Activated naive CD4-positive, alpha-beta T cell treated with anti-CD3 and anti-CD28 coated beads, Interleukin-2, amount 10 ng/mL, durations not matched to agents 7 days and 5 days (primary cell): ENCODE measurements at places on chromosomes 11 and 22.
A peak's percentile ranks its signal among the peaks of the same experiment; 100 is the strongest.

- no peak for DNase-seq
These were observed 349.3 kb upstream of the B3GAT1 start for GRCh38 chr11:134761386-134761785.

DNA sequence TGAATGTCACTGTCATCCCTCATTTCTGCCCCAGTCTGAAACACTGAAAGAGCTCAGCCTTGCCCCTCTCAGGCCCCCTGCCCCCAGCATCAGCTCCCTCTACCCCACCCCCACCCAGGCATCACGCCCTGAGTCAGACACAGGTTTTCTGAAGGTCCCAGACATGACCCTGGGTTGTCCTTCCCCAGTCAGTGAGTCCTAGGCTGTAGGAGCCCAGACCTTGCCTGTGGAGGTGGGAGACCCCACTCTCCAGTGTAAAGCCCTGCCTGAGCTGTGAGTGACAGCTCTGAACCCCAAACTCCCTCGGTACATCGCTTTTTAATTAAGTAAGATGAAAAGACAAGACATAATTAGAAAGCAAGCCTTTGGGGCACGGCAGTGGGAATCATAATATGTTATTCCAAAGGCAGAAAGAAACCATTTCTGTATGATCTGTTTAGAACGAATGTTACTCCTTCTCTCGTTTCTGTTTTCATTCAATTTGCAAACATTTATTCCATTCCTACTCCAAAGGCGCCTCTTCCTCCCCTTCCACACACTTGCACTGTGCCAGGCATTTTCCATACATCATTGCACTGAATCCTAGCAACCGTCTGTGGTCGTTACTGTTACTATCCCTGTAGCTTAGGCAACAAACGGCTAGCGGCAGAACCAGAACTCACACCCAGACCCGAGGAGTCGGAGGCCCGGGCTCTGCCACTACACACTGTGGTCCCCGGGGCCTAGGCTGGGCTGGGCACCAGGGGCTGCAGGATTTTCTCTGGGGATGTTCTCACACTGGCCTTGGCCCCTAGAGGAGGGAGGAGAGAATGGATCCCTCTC, 63.4 kb downstream of the CD6 start:
- DNase-seq: peak; percentile 15

- DNase-seq: no peak
These were observed 9.3 kb upstream of the NUP160 start for GRCh38 chr11:47857485-47857884.

DNA sequence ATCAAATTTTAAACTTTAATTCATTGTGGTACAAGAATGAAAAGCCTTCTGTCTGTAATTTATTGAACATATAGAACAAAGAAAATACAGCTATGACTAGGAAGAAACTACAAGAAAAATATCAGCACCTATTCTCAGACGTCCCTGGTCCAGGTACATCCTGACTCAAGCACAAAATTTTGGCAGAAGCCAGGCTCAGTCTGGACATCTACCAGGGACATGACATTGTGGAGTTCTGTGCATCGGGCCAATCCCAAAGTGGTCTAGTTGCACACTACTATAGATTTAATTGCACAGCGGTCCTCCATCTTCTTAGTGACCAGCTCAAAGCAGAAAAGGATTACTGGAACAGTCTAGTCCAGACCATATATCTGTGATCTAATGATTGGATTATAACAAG, 15.7 kb upstream of the CD59 start:
- no peak for DNase-seq

GRCh38 chr11:117371453-117371852, 43.8 kb downstream of the CEP164 start:
- DNase-seq: no peak

GRCh38 chr11:71322861-71323582, 70.6 kb upstream of the SHANK2 start:
- no peak for DNase-seq

DNA sequence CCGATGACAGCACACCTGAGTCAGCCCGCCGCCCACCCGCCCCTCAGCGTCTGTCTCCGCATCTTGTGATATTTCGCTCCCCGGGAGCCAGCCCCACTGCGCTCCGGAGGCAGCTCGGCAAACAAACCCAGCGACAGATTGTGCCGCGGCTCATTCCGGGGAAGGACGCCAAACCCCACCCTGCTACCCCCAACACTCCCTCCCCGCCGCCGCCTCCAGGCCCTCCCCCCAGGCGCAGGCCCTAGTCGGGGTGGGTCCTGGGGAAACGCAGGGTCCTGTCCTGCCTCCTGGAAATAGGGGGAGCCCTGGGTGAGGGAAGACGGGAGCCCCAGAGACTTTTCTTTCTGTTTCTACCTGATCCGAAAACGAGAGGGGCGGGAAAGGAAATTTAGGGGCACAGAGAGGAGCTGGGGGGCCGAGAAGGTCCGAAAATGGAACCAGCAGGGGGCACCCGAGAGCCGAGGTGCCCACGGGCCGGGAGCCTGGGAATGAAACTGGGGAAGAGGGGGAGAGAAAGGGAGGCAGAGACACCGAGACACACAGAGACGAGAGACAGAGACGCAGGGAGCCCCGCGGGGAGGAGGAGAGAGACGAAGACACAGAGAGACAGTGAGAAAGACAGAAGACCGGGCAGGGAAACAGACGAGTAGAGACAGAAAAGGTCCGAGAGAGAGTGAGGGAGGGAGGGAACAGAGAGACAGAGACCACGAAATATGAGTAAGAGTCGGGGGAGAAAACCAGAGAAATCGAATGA, 1.7 kb upstream of the RTN4RL2 start:
- peak; percentile 60 for DNase-seq

DNA sequence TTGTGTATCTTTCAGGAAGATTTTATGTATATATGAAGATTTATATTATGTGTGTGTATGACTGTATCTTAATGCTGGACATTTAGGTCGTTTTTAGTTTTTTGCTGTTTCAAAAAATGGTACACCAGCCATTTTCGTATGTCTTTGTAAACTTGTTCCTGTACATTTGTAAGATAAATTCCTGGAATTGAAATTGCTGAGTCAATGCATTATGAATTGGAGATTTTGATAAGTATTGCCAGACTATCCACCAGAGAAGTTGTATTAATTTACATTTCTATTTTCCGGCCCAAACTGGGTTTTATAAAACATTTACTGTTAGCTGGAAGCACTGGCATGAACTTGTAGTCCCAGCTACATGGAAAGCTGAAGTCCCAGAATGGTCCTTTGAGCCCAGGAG, 24.6 kb downstream of the MRPL48 start:
- no peak for DNase-seq

GRCh38 chr11:2691991-2692875, 7.6 kb downstream of the KCNQ1OT1 start:
- DNase-seq: no peak

- DNase-seq: no peak
These were observed 38.2 kb upstream of the ABTB2 start for GRCh38 chr11:34395916-34396550.

DNA sequence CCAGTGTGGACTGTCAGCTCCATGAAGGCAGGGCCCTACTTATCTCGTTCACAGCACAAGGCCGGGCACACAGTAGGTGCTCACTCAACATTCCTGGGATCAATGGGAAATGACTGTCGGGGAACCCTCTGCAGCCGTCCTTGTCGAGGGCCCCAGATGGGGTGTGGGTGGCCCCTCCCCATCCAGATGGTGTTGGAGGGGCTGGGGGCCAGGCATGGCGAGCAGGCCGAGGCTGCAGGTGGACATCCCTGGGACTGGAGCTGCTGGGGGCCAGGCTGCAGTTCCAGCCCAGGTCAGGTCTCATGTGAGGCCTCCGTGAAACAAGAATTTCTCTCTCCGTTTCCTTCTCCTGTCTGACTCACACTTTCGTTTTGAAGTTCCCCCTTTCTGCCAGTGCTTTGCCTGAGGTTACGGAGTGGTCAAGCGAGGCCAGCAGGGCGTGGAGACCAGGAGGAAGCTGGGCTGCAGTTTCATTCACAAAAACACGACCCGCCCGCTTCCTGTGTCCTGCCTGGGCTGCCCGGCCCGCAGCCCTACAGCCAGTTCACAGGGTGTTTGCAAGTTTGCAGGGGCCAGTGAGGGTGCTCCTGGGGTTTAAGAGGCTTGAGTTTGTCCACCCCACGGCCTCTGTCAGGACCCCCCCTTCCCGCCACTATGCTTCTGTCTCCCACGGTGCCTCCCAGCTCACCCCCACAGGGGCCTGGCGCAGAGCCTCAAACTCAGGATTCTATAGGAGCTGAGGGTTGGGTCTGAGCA, 4.5 kb downstream of the MYEOV start:
- peak; percentile 53 for DNase-seq

DNA sequence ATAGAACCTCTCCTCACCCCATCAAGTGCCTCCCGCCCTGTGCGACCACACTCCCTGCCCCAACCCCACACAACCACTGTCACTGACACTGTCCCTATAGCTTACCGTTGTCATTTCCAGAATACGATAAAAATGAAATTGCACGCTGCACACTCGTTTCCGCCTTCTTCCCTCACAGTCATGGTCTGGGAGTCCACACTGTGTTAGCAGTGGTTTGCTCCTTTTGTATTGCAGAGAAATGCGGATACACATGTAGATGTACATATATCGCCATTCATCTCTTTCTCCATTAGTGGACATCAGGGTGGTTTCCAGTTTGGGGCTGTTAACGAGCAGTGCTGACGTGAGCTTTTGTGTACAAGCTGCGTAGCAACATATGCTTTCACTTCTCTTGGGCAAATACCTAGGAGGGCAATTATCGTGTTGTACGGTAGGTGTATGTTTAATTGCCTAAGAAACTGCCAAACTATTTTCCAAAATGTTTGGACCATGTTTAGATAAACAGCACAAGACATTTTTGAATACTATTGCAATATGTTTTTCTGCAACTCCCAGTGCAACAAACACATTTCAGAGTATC, 59.2 kb upstream of the CD5 start:
- DNase-seq: peak; percentile 16

- no peak for DNase-seq
These were observed 30.1 kb upstream of the CAT start for GRCh38 chr11:34408580-34409172.
